ENCODE measurements at places on chromosomes 5 and 9.

- DNase-seq: no peak
These were observed 615.5 kb upstream of the CHD1 start for GRCh38 chr5:99544356-99544755.

DNA sequence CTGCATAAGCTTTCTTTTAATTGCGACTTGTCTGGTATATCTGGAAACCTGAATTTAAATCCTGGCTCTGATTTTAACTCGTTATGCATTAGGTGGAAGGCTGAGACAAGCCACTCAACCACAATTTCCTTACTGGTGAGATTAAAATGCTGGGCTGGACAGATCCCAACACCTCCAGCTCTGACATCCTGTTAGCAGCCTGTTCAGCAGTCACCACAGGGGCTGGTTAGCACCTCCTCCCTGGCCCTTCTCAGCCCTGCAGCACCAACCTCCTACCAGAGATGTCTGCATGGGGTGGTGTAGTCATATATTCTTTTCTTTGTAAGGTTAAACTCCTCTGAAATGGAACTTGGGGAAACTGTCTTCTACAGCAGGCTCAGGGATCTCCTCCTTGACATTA is 156.5 kb upstream of the NFIL3 start:
- DNase-seq: no peak

DNA sequence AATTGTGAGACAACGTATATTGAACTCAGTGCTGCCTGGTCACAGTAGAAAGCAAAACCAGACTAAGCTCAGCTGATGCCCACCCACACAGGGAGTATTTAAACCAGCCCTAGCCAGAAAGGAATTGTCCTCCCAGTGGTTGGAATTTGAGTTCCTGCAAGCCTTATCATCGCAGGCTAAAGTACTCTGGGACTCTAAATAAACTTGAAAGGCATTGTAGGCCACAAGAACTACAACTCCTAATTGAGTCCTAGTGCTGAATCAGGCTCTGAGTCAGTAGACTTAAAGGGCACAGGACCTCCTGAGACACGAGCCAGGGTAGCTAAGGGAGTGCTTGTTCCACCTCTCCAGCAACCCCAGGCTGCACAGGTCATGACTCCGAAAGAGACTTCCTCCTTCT is 171.4 kb downstream of the MCTP1 start:
- DNase-seq: no peak

- DNase-seq: no peak
These were observed 793.2 kb upstream of the RGMB start for GRCh38 chr5:97980291-97980690.

- no peak for DNase-seq
These were observed 61.1 kb upstream of the ARAP3 start for GRCh38 chr5:141742866-141743851.

- DNase-seq: no peak
These were observed 32.6 kb downstream of the CSNK1A1 start for GRCh38 chr5:149518620-149519019.

GRCh38 chr9:21316860-21317259 is 11.7 kb upstream of the IFNA5 start:
- DNase-seq: no peak

GRCh38 chr5:73564675-73565074 is 764 bp downstream of the ANKRA2 start:
- no peak for DNase-seq
